Mammary epithelial cell (primary cell): ENCODE measurements at places on chromosomes 4 and X. TPM values are rescaled to one million over a fixed set of nuclear protein-coding genes. Genes with fewer than 3 reads are reported as not detected.

The ANK2 gene
- polyA plus RNA-seq: 0.69 TPM

The SLC25A14 gene
- 6.6 TPM for polyA plus RNA-seq

The FGD1 gene
- 8.9 TPM for polyA plus RNA-seq

The TBC1D19 gene
- 6.9 TPM for polyA plus RNA-seq

The PABPC1L2A gene
- not detected for polyA plus RNA-seq

The CHRNA9 gene
- 0.09 TPM for polyA plus RNA-seq

DNA sequence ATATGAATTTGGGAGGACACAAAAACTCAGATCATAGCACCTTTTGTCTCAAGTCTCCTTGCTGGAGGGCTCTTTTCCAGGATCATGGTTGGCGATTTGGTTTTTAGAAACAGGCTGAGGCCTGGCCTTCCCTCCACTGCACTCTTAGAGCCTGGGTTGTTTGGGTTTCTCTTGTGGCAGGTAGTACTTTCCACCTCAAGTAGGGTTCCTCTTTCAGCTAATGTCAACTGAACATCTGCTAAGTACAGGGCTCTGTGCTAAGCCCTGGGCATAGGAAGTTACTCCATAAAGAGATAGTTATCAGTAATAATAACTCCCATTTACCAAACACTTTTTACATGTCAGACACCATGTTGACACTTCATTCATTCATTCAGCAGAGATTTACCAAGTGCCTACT, 28.2 kb upstream of the APLN start:
- no peak for DNase-seq

- peak; percentile 17 for DNase-seq
These were observed 15.1 kb upstream of the GABRA2 start for GRCh38 chr4:46404981-46405380.

- DNase-seq: no peak
These were observed 12.5 kb downstream of the OGT start for GRCh38 chrX:71545364-71545763.

DNA sequence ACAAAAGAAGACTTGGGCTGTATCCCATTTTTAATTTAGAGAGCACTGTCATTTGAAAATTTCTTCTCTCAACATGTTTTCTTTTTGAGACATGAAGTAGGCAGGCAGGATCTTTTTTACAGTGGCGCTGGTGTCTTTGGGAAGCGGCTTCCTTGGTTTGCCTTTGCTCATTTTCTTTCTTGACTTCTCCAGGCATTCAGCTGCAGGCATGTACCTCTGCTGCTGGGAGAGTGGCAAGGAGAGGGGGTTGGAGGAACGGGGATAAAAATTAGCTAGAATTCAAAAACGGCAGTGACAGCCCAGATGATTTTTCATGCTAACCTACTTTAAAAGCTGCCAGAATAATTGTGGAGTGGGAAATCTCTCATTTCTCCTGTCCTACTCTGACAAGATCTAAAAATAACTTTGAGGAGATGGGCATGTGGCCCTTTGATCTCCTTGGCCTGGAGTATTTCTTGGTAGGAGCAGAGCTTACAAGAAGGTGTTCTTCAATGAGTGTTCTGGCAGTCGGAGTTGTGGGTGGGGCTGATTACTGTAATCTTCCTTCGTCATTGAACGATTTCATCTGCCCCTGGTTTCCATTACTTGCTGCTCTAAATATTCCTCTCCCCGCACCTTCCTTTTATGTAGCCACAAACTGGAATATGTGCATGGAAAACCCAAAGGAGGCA, 54.8 kb downstream of the TBL1X start:
- no peak for DNase-seq

DNA sequence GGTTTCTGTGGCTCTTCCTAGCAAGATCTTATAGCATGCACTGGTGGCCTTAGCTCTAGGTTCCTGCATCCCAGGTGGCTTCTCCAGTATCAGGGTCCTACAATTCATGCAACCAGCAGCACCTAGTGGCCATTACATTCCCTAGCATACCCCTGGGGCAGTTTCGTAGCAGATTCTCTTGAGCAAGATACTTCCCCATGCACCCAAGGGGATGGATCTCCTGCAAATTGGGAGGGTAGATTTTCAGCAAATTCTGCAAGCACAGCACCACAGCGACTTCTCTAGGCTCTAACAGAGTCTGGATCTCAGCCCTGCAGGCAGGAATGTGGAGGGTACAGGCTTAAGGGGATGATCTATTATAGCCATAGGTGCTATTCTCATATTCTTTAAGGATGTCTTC, 13.1 kb upstream of the SLC9B1 start:
- DNase-seq: peak; percentile 46

- DNase-seq: peak; percentile 92
These were observed 251.0 kb downstream of the ANK2 start for GRCh38 chr4:113300471-113300928.
